ENCODE measurements at places on chromosomes 6 and 20.

GRCh38 chr6:35496841-35497570 lies at the start of gene TEAD3:
TSS of gene TEAD3 (minus strand) at chr6:35497079.
- DNase-seq, result peak; percentile 23

DNA sequence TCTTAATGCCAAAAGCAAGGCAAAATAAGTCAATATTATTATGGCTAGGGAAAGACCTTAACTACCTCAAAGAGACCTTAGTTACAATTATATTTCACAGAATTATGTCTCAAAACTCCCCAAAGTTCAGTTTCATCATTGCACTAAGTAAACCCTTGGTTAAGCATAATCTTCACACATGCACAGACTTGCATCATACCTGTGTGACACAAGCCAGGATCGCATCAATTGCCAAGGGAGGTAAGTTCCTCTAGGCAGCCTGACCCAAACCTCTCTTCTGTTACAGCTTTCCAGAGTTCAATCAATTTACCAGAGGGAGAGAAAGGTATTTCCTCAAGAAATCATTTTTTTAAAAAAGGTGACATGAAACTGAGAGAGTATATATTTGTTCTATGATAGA lies 31.9 kb upstream of the PRSS35 start:
- no peak for DNase-seq

DNA sequence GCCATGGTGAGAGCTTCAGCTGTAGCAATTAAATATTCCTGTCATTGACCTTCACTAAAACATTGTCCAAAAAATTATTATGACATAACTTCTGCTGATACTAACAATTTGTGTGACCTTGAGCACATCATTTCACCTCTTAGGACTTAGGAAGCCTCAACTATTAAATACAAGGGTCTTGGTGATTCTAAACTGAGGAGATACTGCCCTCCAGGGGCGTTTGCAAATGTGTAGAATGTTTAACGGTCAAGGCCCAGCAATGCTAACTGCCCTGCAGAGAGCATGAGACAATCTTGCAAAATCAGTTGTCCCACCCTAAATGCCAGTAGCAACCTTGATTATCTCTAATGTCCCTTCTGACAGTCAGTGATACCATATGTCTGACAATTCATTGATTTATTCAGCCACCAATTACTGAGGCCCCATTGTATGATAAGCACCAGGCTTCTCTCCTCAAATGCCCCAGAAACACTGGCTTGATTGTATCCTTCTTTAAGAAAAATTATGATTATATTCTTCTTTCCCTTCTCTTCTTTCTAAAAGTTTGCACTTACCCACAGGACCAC lies 284.1 kb upstream of the PLN start:
- no peak for DNase-seq

DNA sequence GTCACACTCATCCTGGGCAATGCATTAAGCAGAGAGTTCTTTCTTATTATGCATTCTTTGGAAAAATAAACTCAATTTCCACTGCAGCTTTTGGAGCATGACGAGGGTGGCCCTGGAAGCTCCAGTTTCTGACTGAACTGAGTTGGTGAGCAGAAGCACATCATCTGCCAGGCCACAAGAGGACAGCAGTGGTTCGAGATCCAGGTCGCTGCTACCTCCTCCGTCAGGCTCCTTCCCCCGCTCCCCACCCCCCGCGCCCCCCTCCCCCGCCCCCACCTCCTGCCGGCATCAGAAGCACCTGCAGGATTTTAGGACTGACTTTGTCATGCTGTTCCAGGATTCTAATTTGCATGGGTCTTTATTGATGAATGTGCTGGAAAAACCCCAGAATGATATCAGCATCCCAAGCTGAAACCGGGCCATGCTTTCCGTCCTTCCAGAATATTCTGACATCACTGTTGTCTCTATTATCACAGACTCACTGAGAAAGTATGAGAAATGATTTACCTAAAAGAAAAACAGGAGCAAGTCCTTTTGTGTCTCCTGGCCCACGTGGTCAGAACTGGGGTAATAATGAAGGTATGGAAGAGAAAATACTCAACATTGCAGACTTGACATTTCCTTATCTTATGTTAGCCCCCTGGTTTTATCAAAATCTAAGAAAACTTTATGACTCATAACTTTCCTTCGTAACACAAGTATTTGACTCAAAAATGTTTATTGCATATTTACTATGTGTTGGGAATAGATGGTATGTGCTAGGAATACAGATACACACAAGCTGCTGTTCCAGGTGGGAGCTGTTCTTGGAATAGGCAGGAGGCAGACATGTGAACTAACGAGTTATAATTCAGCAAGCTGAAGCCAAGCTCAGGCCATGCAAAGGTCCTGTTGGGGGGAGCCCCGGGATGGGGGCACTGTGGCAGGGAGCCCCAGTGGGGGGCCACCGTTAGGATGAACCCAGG lies 220.2 kb upstream of the EXOC2 start:
- DNase-seq, result no peak

GRCh38 chr6:28940294-28940857 lies 16.6 kb upstream of the TRIM27 start:
- DNase-seq, result peak; percentile 52

GRCh38 chr6:165575158-165575549 lies 87.9 kb downstream of the PDE10A start:
- no peak for DNase-seq

DNA sequence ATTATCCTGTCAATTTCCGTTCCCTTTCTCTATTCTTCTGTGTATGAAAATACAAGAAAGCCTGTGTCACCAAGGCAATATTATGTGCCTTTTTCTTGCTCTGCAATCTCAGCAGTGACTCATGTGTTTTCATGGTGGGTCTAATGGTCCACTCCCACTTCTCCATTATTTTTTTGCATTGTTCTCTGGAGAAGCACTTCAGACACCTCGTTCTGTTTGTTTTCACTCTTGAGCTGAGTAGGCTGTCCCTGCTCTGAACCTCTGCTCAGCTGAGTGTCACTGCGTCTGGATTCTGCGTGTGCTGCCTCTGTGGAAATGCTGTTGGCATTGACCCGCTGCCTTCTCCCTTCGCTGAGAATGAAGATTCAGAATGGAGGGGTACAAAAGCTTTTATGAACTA lies 230.6 kb downstream of the TMEM242 start:
- DNase-seq, result no peak

DNA sequence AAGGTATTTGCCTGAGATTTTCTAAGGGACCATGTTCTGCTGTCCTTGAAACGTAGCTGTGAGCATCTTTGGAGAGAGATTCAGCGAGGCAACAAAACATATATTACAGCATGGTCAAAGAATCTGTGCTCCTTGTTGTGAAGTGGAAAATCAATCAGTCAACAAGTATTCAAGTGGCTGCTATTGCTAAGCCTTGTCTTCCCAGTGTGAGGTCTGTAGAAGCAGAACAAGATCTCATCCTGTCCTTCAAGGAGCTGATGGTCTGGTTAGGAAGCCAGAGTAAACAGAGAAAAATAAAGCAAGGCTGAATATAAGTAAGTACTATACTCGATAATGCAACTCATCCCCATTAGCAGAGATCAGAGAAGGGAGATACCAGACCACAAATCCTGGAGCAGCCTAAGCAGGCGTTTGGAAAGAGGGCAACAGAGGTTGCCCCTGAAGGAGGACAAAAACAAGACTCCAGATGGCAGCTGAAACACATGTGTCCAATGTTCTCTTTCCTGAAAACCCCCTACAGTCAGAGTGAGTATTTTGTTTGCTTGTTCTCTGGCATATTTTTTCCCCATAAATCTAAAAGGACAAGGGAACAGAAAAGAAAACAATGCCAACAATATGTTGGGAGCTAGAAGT lies 392.0 kb downstream of the SYNE1 start:
- no peak for DNase-seq

- no peak for DNase-seq
Measured at GRCh38 chr6:140134224-140134623, 759.8 kb upstream of the CITED2 start.

DNA sequence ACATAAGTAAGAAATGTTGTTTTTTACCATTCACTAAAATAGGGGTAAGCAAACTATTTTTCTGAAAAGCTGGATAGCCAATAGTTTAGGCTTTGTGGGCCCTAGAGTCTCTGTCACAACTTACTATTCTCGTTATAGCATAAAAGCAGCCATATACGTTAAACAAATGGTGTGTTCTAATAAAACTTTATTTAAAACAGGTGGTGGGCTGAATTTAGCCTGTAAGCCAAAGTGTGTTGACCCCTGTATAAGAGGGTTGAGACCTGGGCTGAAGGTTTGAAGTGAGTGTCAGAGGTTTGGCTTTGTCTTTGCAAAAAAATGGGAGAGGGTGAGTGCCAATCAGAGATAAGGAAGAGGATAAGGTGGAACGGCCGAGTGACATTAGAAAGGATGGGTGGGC lies 197.2 kb downstream of the RNF144B start:
- DNase-seq, result no peak

GRCh38 chr6:13916230-13916944 lies 8.4 kb upstream of the RNF182 start:
- no peak for DNase-seq

DNA sequence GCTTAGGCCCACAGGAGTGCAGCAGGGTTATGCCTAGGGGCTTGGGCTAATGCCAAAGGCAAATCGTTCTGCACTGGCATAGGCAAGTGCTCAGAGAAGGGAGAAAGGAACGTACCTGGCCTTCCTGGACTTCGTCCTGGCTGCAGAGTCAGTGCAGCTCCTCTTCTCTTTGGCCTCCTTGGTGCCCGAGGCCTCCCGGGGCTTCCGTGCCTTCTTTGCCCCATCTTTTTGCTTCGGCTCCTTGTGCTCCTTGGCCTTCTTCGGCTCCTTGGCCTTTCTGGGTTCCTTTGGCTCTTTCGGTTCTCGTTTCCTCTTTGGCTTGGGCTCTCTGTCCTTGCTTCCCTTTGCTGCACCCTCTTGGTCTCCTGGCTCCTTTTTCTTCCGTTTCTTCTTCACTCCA lies 85.2 kb downstream of the CHD6 start:
- no peak for DNase-seq

GRCh38 chr6:100176311-100176950 lies 182.4 kb upstream of the MCHR2 start:
- DNase-seq, result no peak

DNA sequence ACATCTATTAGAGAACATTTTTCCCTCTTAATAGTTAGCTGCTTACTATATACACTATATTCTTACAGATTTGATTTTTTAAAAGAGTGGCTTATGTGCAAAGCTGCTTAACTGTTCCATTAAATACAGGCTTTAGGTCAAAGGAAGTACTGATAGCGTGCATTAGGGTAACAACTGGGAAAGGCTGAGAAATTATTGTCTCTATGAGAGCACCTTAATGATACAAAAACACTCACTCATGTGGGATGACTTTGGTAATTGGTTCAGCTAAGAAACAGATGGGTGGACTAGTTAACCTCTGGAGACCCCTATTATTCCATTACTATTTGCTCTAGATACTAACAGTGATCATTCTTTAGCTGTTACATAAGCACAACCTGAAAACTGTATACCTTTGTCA lies 4.0 kb downstream of the DCDC2 start:
- no peak for DNase-seq

All from activated T-cell treated with anti-CD3 and anti-CD28 coated beads for 24 hours (primary cell).